ENCODE measurements at places on chromosomes 3 and 15.

- no peak for DNase-seq
Observed at GRCh38 chr3:124177071-124177470, 185.1 kb upstream of the ROPN1 start.

- no peak for DNase-seq
Observed at GRCh38 chr3:160768918-160769317, 12.9 kb downstream of the PPM1L start.

DNA sequence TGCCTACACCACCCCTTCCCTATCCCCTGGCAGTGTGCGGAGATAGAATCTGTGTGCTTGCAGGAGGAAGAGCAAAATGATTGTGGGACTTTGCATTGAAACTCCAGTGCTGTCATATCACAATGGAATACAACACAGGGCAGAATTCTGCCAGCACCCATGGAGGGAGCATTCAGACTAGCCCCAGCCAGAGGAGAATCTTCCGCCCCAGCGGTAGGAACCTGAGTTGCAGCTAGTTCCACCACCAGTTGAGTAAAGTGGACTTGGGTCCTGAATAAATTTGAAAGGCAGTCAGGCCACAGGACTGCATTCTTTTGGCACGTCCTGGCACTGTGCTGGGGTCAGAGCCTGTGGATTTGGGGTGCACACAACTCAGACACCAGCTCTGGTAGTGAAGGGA, 27.5 kb downstream of the NCBP2 start:
- DNase-seq: no peak

DNA sequence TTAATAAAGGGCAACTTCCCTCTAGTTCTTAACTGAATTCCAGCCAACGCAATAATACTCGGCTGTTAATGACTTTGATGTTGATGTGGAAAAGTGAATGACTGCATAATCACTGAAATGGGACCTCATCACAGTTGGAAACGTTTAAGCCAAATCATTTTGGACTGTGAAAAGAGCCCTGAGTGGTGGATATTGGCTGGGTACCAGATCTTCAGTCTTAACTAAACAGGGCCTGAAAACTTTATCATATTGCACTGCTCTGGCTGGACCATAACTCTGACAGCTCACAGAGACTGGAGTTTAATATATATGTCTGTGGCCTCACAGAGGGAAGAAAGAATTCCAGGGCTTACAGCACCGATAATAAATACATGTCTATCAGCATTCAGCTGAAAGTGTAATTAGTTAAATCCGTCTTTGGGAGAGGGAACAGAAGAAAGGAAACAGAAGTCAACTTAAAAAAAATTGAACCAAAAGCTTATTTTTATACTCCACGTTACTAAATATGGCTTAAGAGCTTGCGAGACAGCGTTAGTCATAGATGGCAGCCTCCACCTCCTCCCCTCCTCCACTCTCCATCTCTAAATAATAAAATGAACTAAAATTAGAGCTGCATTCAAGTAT, 222.3 kb upstream of the CDIN1 start:
- DNase-seq: no peak

DNA sequence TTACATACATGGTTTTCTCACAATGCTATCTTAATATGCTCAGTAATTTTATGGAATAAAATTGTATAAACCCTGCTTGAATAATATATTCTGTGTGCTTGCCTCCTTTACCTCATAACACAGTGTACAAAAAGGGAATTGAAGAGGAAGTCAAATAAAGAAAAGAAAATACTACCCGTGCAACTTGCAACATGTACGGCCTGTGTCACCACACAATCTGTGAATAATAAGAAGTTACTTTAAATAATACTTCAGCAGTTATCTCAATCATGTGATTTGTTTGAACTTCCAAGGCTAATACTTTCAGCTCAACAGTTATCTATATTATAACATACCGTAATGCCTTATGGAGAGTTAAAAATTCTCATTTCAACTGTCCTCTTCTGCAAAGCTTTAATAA, 58.1 kb upstream of the SATB1 start:
- DNase-seq: no peak

GRCh38 chr15:75758071-75758872, 45.6 kb upstream of the CSPG4 start:
- DNase-seq: peak; percentile 55

GRCh38 chr3:176824811-176825210, 372.5 kb downstream of the TBL1XR1 start:
- DNase-seq: no peak

GRCh38 chr15:26103002-26103404, 239.9 kb upstream of the ATP10A start:
- DNase-seq: no peak
